ENCODE measurements at places on chromosomes 3 and 15. TPM values are rescaled to one million over a fixed set of nuclear protein-coding genes. Genes with fewer than 3 reads are reported as not detected.

The PROK2 gene
- 0.67 TPM for total RNA-seq

GRCh38 chr15:90219421-90220141 lies 14.2 kb downstream of the CIB1 start:
- peak; percentile 60 for DNase-seq

DNA sequence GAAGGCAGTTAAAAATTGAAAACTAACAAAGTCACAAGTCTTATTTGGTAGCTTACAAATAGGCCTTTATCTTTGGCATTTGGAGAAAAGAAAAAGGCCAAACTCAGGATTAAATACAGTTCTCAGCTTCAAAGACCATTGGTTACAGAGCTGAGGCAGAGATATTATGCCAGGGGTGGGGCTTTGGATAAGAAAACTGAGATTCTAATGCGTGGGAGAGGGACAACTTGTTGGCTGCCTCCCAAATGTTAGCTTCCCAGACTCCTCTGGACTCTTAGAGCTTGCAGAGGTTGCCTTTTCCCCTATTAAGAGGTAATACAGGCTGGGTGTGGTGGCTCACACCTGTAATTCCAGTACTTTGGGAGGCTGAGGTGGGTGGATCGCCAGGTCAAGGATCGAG lies 231.8 kb downstream of the SQOR start:
- no peak for DNase-seq

- DNase-seq: peak; percentile 90
These were observed 8.0 kb upstream of the FAM107A start for GRCh38 chr3:58585005-58585786.

The EPB42 gene
- total RNA-seq: 0.23 TPM

DNA sequence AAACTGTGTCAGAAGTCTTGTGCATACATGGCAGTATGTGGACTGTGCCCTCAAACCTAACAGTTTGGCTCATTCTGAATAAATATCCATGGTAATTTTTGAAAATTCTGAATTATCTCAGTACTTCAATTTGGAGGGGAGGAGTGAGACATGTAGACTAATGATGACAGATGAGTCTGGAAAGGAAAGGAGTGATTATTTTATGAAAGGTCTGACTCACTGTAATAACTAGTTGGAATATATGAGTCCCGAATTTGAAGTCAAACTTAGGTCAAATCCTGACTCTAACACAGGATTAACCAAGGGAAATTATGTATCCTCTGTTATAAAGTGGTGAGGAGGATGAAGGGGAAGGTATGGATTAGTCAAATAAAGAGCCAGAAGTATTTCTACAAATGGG lies 38.6 kb downstream of the SUCNR1 start:
- DNase-seq: no peak

GRCh38 chr15:88376574-88377174 lies 90.5 kb downstream of the MRPL46 start:
- DNase-seq: no peak

DNA sequence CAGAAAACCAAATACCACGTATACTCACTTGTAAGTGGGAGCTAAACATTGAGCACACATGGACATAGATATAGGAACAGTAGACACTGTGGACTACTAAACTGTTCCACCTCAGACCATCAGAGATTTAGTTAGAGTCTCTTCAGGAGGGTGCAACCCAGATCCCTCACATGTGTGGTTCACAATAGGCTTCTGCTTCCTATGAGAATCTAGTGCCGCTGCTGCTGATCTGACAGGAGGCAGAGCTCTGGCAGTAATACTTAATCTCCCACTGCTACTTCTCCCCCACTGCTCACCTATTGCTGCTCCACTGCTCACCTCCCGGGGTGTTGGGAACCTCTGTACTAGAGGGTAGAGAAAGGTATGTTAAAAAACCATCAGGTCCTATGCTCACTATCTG lies 533.3 kb downstream of the NSUN3 start:
- DNase-seq: no peak

DNA sequence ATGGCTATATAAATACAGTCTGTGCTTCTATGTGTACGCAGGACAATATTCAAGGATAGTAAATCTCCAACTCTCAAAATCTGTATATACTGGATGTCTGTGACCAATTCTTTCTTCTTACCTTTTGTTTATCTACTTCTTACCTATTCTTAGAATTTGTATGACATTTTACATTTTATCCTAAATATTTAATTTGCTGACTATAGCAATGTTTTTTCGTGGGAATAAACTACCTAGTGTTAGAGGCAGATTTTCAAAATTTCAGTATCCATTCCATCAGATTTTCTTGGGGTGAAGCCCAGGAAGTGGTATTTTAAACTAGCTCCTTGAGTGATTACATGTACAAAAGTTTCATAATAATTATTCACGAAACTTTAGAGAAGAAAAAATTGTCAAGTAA lies 334.5 kb upstream of the BCHE start:
- no peak for DNase-seq

The CCR3 gene
- total RNA-seq: not detected

- DNase-seq: no peak
These were observed 292.7 kb upstream of the PROK2 start for GRCh38 chr3:72077473-72078259.

DNA sequence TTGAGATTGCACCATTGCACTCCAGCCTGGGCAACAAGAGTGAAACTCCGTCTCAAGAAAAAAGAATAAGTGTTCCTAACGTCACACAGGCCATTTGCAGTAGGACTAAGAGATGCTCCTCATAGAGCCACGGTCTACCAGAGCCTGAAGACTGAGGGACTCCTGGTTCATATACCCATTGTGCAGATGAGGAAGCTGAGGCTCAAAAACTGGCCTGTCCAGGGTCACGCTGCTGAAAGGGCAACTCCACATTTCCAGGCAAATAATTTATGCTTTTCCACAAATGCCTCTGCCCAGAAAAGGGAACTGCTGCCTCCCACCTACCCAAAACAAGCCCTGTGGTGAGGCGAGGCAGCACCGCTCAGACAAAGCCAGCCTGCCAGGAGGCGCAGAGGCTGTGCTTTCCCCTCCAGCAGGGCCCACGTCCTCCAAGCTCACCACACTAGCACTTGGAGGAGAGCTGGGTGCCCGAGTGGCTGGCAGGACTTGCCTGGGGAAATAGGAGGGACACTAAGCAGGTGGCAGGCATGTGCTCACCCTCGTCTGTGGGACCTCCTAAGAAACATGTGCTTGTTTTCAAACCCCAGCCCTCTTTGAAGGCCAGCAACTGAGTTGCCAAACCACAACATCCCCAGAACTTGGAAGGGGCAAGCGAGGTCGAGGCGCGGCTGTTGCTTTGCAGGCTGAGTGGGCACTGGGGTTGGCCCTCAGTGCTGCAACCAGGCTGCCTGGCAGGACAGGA lies 195.6 kb downstream of the XXYLT1 start:
- DNase-seq: no peak

GRCh38 chr15:68252925-68253534 lies 23.5 kb upstream of the CLN6 start:
- DNase-seq: no peak

The TNIK gene
- 40.0 TPM for total RNA-seq

DNA sequence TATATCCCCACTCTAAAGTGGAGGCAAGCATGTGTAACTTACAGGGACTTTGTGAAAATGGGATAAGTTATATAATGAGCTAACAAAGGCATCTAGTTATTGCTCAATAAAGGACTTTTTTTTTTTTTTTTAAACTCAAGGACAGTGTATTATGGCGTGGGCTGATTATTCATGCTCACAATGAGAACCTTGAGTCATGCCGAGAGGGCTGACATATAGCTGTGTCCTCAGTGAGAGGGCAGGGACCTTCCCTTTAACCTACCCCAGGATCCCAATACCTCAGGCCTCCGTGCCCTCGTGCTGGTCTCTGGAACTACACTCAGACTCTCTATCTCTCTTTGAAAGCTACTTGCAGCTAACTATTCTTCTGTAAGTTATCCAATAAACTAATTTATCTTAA lies 319.9 kb upstream of the ICE2 start:
- DNase-seq: no peak

- no peak for DNase-seq
These were observed 33.3 kb downstream of the PCSK6 start for GRCh38 chr15:101456057-101456739.

GRCh38 chr15:63564093-63564492 lies 33.1 kb upstream of the FBXL22 start:
- DNase-seq: no peak

The ROPN1 gene
- 1.0 TPM for total RNA-seq

Data from heart right ventricle (tissue), 16 donors.